Vagina (tissue), 2 donors: ENCODE measurements at places on chromosomes 16 and 17.

- DNase-seq: no peak
Measured at GRCh38 chr16:70753228-70753627, 47.7 kb downstream of the VAC14 start.

DNA sequence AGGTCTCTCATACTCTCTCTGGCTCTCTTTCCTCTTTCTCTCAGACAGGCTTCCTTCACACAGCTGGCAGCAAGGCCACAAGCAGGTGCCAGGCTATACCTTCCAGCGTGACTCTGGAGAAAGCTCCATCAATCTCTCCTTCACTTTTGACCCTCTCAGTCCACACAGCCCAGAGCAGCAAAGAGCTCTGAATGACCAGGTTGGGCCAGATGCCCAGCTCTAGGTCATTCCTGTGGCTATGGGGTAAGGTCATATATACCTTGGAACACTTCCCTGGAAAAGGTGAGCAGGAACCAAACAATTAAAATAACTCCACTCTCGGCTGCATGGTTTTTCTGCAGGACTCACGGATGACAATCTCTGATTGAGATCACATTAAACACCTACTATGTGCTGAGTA lies 8.8 kb downstream of the ADAP2 start:
- no peak for DNase-seq

DNA sequence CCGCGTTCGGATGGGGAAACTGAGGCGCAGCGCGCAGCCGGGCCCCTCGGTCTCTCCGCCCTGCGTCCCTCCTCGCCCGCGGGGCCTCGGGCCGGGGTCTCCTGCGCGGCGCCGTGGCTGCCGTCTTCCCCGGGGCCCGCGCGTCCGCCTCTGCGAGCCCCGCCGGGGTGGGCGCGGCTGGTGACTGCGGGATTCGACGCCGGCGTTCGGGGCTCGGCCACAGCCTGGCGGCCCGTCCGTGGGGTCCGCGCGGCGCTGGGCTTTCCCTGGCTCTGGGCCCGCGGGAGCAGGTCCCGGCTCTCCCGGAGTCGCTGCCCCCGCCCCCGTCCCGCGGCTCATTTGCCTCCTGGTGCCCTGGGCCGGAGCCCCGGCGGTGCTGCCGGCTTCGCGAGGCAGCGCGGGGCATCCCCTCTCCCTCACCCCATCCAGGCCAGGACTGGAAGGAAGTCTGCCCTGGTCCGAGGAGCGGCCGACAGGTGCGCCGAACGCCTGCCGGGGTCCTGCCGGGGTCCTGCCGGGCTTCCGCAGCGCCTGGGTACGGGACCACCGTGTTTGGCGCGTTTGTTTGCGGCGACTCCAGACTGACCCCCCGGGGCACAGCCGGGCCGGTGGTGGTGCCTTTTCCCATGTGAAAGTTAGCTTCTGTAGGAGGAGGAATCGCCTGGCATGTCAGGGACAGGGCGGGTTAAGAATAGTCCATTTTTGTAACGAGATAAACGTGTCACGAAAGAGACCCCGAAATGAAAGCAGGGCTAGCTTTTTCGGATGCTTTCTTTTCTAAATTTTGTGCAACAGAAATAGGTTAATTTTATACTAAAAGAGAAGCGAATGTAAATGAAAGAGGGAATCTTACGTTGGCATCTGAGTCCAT lies 671 bp downstream of the CHMP6 start:
- no peak for DNase-seq

GRCh38 chr16:49194537-49195236 lies 87.0 kb downstream of the CBLN1 start:
- DNase-seq: no peak

DNA sequence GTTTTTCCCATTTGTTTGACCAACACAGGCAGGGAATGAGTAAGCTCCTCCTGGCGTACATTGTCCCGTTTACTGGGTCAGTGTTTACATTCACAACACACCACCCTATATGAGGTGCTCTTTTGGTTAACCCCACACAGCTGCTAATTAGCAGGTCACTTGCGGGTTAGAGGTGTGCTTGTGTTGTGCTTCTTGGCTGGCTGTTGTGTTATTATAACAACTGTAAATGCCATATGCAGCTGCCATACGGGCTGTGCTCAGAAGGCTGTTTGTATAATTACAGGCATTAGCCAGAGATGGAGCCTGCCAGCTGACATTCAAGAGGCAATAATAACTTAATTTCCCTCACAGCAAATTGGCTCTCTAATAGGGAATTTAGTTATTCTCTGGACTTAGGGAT lies 205.1 kb upstream of the ELAC2 start:
- DNase-seq: no peak

DNA sequence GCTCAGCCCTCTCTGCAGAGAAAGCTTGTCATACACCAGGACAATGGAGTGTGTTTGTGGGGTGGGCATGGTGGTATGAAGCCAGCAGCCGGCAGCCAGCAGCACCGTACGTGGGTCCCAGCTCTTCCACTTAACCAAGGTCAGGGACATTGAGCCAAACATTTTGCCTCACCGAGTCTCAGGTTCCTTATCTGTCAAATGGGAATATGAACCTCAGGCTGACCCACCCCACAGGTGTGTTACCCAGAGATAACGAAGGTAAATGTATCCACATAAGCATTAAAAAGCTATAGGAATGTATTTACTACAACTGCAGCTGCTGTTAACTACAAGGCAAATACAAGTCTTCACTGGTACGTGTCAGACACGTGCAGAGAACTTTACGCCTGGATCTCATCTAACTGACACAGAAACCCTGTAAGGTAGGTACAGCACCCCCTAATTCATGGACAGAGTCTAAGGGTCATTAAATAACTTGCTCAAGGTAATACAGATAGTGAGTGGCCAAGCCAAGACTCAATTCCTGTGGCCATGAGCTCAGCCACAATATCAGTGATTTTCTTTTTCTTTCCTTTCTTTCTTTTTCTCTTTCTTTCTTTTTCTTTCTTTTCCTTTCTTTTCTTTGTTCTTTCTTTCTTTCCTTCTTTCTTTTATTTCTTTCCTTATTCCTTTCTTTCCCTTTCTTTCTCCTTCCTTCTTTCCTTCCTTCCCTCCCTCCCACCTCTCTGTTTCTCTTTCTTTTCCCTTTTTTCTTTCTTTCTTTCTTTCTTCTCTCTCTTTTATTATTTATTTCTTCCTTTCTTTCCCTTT lies 990 bp downstream of the SLC5A11 start:
- no peak for DNase-seq

- no peak for DNase-seq
Measured at GRCh38 chr17:6541886-6542285, 14.5 kb downstream of the PITPNM3 start.

DNA sequence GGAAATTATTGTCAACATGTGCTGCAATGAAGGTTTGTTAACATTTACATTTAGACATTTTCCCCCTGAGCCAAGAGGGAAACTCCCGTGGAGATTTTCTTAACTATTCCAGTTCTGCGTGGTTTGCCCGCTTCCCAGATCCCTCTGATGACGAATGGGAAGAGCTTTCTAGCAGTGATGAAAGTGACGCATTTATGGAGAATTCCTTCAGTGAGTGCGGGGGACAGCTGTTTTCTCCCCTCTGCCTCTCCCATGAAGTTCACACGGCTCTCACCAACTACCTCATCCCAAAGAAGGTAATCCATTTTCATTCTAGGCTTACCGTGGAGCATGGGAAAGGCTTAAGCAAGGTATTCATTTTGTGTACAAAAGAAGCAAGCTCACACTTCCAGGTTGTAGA lies 18.2 kb downstream of the HEATR3 start:
- DNase-seq: no peak

DNA sequence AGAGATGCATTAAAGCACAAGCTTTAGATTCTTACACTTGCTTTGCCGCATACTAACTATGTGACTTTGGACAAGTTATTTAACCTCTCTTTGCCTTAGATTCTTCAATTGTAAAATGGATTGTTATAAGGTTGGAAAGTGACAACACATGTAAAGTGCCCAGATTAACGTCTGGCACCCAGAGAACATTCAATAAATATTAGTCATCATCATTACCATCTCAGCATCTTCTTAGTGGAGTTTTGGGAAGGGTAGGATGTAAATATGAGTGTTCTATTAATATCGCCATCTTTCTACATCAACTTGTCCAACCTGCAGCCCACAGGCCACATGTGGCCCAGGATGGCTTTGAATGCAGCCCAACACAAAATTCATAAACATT lies 27.4 kb upstream of the FAM20A start:
- no peak for DNase-seq

GRCh38 chr17:27552276-27552732 lies 78.7 kb upstream of the LGALS9 start:
- no peak for DNase-seq

DNA sequence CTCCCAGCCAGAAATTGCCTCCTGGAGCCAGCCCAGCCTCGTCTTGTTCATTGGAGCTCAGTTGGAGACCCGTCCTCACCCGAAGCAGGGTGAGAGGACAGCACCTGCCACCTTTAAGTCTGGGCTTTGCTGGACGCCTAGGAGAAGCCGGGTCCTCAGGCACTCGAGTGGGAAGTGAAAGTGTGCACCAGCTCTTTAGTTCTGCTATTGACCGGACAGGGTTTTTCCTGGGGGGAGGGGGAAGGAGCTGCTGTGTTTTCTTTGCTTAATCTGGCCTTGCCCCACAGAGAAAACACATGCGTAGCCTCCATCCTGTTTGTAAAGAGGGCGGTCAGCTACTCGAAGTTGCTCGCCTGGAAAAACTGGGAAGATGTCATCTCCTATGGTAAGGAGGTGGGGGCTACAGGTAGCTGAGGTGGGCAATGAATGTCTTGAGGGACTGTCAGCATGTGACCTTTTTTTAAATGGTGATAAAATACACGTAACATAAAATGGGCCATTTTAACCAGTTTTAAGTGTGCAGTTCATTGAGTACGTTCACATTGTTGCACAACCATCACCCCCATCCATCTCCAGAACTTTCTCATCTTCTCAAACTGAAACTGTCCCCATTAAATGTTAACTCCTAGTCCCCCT lies 34.4 kb downstream of the CMIP start:
- no peak for DNase-seq

DNA sequence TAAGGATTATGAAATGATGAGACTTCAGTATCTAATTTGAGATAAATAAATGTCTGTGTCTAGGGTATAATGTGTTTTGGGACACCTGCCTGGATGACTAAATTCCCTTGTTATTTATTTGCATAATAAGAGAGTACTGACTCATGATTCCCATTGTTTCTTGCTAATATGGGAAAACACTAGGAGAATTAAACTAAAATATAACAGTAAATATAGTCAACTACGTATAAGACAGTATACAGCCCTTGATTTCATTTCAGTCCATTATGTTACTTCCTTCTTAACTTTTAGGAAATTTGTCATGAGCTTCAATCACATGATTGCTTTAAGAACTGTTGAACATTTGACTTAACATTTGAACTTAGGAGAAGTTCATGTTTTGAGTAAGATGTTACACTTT lies 62.4 kb downstream of the VMP1 start:
- DNase-seq: no peak

- DNase-seq: no peak
Measured at GRCh38 chr17:32805029-32805976, 71.6 kb downstream of the MYO1D start.

DNA sequence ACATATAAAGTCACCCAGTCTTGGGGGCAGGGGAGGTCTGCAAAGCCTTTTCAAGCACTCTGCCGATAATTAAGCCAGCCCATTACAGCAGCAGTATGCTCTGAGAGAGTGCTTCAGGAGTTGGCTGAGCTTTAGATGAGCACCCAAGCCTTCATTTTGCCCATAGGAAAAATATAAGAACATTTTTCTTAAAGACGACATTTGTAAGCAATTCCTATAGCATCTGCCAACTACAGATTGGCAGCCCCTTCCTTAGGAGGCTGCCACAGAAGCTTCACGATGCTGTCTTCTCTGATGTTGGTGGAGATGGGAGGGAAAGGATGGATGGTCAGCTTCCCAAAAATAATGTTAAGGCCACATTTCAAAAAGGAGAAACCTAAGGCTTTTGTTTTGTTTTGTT lies 367.5 kb downstream of the XYLT1 start:
- DNase-seq: no peak

GRCh38 chr16:60091529-60091928 lies 1357.4 kb upstream of the GOT2 start:
- no peak for DNase-seq

DNA sequence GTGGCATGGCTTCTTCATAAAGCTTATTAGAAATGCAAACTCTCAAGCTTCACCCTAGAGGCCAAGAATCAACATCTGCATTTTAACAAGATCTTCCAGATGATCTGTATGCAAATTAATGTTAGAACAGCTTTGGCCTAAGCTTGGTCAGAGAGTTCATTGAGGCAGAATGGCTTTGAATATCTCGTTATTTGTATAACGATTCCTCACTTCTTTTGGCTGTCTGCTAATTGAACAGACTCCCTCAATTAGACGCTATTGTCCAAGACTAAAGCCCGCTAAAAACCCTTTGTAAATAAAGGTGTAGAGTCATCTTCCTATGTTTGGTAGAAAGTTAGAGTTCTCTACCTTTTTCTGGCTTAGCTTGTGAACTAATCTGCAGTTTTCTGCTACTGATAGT lies 1453.7 kb downstream of the CDH8 start:
- no peak for DNase-seq

DNA sequence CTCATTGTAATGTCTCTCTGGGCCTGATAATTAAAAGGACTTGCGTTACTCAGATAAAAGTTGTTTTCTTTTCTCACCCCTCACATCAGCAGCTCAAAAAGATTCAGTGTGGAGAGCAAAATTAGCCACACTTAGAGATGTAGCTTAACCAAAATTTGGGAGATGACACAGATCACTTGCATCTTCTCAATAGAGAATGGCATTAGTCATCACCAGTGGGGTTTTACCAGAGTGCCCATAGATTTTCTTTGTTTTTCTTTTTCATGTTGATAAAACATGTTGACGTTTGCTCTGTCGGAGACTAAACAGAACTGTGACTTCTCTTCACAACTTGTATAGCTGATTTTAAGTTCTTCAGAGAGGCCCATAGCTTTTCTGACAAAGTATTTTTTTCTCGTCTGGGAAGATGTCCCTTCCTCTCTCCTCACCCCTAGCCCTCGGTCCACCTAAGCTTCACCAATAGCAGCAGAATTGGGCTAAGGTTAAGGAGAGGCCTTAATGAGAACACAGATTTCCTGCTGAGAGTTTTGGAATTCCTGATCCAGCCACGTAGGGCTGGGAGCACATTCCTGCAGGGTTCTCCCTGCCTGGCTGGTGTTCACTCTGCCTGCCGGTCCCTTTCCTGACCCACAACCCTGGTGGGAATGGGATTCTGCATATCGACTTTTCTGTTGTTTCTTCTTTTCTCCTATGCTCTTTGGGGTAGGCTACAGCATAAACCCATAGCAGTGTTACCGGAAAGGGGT lies 92.6 kb downstream of the CACNG3 start:
- no peak for DNase-seq

- no peak for DNase-seq
Measured at GRCh38 chr16:79213214-79213613, 387.3 kb downstream of the MAF start.

- DNase-seq: no peak
Measured at GRCh38 chr17:539766-540165, 174.9 kb downstream of the VPS53 start.

GRCh38 chr17:4485676-4486646 lies 12.7 kb upstream of the SPNS2 start:
- no peak for DNase-seq

- DNase-seq: no peak
Measured at GRCh38 chr17:38430316-38430715, 2.1 kb downstream of the ARHGAP23 start.
